ENCODE measurements at places on chromosomes 5 and 9.

DNA sequence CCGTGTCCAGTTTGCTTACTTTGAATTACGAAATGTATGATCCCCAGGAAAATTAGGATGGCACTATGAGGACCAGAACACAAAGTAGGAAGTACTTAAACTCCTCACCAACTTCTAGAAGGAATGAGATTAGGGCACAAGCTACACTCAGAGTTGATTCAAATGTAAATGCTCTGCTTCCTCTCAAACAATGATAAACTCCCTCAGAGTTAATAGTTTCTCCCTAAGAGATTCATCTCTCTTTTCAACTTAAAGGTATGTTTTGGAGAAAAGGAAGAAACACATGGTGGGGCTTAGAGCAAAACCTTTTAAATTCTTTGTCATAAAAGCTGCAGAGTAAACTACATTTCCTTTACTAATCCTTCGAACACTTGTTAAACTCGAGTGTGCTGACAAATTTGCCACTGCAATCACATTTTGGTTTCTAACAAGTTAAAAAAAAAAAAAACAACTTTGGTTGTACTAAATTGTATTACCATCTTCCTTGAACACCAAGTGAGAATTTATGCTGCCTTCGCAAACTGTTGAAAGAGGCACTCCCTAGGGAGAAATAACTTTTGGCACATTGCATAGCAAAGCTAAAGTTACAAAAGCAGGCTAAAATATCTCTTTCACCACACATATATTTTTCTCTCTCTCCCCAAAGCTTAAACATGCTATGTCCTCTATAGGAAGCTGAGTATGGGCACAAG is 66.6 kb downstream of the DENND1A start:
- H3K27me3 ChIP-seq = no peaks in the 10 kb centered on the region
- no peaks in the 10 kb centered on the region for H3K36me3 ChIP-seq

GRCh38 chr5:40492056-40492455 is 187.7 kb upstream of the PTGER4 start:
- H3K4me3 ChIP-seq = no peak overlapping the region
- H3K27ac ChIP-seq = peak overlapping the region; percentile 21
- no peak for DNase-seq
- no peaks in the 10 kb centered on the region for H3K27me3 ChIP-seq

DNA sequence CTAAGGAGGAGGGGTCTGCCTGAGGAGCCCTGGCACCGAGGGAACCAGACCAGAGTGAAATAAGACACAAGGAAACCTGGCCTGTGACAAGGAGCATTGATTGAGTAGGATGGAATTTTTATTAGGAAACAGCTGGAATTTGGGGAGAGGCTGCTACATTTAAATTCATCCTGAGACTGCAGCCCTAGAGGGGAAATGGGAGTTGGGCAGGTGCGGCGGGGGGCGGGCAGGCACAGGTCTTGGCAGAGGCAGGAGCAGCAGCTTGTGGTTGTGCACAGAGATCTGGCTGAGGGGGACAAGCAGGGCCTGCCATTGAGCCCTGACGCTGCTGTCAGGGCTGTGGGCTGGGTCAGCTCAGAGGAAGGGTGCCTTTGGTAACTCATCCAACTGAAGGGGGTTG is 71.6 kb downstream of the PCDH1 start:
- DNase-seq = no peak
- H3K27me3 ChIP-seq = no peaks in the 10 kb centered on the region

GRCh38 chr5:85998656-85999055 is 619.1 kb upstream of the COX7C start:
- H3K27me3 ChIP-seq = no peaks in the 10 kb centered on the region
- no peak for DNase-seq
- H3K4me3 ChIP-seq = no peak overlapping the region
- no peaks in the 10 kb centered on the region for H3K4me1 ChIP-seq
- no peaks in the 10 kb centered on the region for H3K36me3 ChIP-seq
- no peak overlapping the region for H3K27ac ChIP-seq

- no peak for DNase-seq
- no peaks in the 10 kb centered on the region for H3K36me3 ChIP-seq
- no peaks in the 10 kb centered on the region for H3K4me1 ChIP-seq
Observed at GRCh38 chr5:125559296-125559695, 812.9 kb upstream of the ZNF608 start.

DNA sequence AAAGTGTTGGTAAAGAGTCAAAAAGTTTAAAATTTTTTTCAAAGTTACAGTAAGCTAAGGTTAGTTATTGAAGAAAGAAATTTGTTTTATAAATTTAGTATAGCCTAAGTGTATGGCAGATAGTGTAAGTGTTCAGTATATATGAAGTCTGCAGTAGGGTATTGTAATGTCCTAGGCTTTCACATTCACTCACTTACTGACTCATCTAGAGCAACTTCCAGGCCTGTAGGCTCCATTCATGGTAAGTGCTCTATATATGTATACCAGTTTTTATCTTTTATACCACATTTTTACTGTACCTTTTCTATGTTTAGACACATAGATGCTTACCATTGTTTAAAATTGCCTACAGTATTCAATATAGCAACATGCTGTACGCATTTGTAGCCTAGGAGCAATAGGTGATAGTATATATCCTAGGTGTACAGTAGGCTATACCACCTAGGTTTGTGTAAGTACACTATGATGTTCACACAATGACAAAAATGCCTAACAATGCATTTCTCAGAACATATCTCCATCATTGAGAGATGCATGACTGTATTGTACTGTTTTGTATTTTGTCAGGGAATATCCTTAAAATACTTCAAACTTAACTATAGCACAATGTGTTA is 38.5 kb downstream of the CYSTM1 start:
- H3K36me3 ChIP-seq = no peaks in the 10 kb centered on the region
- DNase-seq = no peak
- no peaks in the 10 kb centered on the region for H3K27me3 ChIP-seq
- peaks cover 28% of the 10 kb centered on the region for H3K4me1 ChIP-seq

- no peaks in the 10 kb centered on the region for H3K4me1 ChIP-seq
- no peak overlapping the region for H3K27ac ChIP-seq
- H3K27me3 ChIP-seq = no peaks in the 10 kb centered on the region
- no peak overlapping the region for H3K4me3 ChIP-seq
Observed at GRCh38 chr9:130207241-130207992, 35.2 kb downstream of the NCS1 start.

GRCh38 chr9:97768746-97769145 is 71.6 kb upstream of the XPA start:
- H3K27ac ChIP-seq = no peak overlapping the region
- H3K4me1 ChIP-seq = no peaks in the 10 kb centered on the region
- no peak overlapping the region for H3K4me3 ChIP-seq
- H3K27me3 ChIP-seq = no peaks in the 10 kb centered on the region
- no peaks in the 10 kb centered on the region for H3K36me3 ChIP-seq

DNA sequence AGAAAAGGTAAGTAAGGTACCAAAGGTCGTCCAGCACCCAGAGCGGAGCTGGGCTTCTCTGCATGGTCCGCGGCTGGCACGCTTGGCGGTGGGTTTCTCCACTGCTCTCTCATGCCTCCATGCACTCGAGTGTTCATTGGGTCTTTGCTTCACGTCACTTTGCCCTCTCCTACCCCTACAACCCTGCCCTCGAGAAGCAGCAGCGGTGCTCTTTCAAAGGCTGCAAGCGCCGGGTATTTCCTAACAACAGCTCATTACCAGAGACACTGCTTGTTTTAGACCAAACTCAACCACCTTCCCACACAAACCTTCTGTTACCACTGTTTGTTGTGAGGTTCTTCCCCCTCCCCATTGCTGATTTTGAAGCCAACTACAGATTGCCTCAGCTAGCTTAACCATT is 21.5 kb upstream of the ZBTB34 start:
- no peak overlapping the region for H3K27ac ChIP-seq
- H3K4me3 ChIP-seq = no peak overlapping the region
- no peaks in the 10 kb centered on the region for H3K27me3 ChIP-seq

GRCh38 chr5:175718401-175719108 is 60.7 kb downstream of the HRH2 start:
- DNase-seq = peak; percentile 45
- no peaks in the 10 kb centered on the region for H3K4me1 ChIP-seq
- no peak overlapping the region for H3K4me3 ChIP-seq
- no peaks in the 10 kb centered on the region for H3K36me3 ChIP-seq
- H3K27me3 ChIP-seq = no peaks in the 10 kb centered on the region

GRCh38 chr9:7739595-7739994 is 60.0 kb downstream of the DMAC1 start:
- H3K4me1 ChIP-seq = no peaks in the 10 kb centered on the region
- H3K27me3 ChIP-seq = no peaks in the 10 kb centered on the region
- no peaks in the 10 kb centered on the region for H3K36me3 ChIP-seq
- no peak overlapping the region for H3K27ac ChIP-seq

GRCh38 chr9:14111696-14112095 is 202.2 kb downstream of the NFIB start:
- H3K4me1 ChIP-seq = no peaks in the 10 kb centered on the region
- DNase-seq = no peak
- no peaks in the 10 kb centered on the region for H3K36me3 ChIP-seq
- no peak overlapping the region for H3K4me3 ChIP-seq

DNA sequence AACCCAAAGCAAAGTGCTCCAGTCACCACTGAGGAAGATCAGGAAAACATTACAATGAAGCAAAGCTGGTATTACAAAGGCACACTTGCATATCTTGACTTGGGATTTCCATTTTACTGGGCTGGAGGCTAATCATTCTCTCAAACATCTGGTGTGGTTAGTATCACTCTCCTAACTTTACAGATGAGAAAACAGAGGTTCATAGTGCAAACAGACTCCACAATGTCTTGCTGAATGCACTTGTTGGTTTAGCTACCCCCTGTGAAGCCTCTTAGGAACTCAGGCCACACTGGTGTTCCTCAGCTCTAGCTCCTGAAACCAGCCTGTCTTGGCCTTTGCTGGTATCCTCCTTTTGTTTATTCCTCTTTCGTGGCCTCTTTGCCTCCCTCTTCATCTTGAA is 29.5 kb upstream of the SMAD5 start:
- no peaks in the 10 kb centered on the region for H3K36me3 ChIP-seq
- H3K4me3 ChIP-seq = no peak overlapping the region
- no peak for DNase-seq

DNA sequence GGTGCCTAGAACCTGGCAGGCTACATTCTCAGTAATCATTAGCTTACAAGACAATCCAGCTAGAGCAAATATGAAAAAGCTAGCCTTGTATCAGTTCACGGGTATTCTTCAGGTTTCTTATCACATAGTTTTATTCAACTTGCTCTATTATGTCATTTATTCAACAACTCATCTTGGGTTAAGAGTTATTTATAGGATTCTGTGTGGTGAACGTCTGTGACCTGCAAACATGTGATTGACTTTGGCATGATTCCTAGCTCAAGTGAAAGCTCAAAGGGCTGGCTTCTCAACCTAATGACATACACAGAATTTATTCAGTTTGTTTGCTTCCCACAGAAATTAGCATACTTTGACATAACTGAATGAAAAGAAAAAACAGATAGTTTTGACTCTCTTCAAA is 173.1 kb downstream of the PLPPR1 start:
- no peaks in the 10 kb centered on the region for H3K36me3 ChIP-seq
- no peaks in the 10 kb centered on the region for H3K27me3 ChIP-seq
- H3K4me1 ChIP-seq = no peaks in the 10 kb centered on the region
- no peak for DNase-seq

GRCh38 chr9:5478206-5478605 is 27.9 kb downstream of the CD274 start:
- no peaks in the 10 kb centered on the region for H3K4me1 ChIP-seq
- no peak overlapping the region for H3K4me3 ChIP-seq

DNA sequence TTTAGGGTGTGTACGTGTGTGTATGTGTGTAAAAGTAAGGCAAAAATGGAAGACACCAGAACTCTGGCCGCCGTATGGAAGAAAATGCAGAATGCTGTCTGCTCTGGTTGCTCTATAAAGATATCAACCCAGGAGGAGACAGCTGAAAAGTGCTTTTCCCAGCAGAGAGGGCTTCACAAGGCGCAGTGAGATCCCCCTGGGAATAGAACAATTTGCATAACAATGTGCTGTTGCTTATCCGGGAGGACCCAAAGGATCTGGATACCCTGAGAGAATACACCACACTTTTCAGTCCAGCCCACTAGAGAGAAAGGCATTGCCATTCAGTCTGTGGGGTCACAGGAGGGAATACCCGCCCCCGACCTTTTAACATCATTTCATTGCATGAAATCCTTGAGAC is 230.6 kb downstream of the EBF1 start:
- H3K4me1 ChIP-seq = no peaks in the 10 kb centered on the region
- DNase-seq = no peak
- H3K27me3 ChIP-seq = no peaks in the 10 kb centered on the region
- H3K27ac ChIP-seq = no peak overlapping the region
- H3K4me3 ChIP-seq = no peak overlapping the region

DNA sequence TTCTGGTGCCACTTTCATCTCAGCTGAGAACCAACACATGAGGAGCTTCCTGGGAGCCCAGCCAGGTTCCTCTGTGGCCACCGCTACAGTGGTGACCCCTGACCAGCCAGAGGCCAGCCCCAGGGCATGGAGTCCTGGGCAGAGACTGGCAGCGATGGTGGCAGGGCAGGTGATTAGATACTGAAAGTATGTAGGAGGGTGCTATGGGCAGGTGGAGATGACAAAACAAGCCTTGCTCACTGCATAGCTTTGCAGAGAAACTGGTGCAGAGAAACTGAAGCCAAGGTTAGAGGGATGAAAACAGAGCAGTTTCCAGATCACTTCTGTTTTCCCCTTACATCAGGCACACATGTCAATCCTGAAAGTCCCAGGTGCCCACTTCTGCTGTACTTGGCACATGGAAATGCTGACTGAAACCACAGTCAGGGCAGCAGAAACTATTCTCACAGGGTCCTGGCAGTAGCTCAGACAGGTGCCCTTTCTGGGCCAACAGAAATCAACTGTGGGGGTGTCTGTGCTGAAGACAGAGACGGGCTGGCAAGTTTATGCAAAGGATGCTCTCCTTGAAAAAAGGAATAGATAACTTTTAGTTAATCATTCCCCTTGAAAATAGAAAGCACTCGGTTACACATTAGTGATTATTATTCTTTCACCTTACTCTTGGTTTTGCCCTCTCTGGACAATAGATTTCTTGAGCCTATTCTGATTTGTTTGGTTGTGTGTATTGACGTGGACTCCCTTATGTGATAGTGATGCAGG is 90.3 kb downstream of the ANKRD55 start:
- no peak overlapping the region for H3K4me3 ChIP-seq
- peak; percentile 22 for DNase-seq
- peaks cover 3% of the 10 kb centered on the region for H3K4me1 ChIP-seq
- no peak overlapping the region for H3K27ac ChIP-seq
- H3K27me3 ChIP-seq = no peaks in the 10 kb centered on the region

- H3K36me3 ChIP-seq = no peaks in the 10 kb centered on the region
- peak; percentile 51 for DNase-seq
- no peak overlapping the region for H3K4me3 ChIP-seq
- no peaks in the 10 kb centered on the region for H3K27me3 ChIP-seq
Observed at GRCh38 chr9:134063571-134064450, 4.0 kb downstream of the BRD3 start.

GRCh38 chr5:150197476-150197875 is 7.6 kb downstream of the SLC6A7 start:
- H3K27me3 ChIP-seq = no peaks in the 10 kb centered on the region
- H3K4me3 ChIP-seq = no peak overlapping the region
- H3K27ac ChIP-seq = no peak overlapping the region
- DNase-seq = no peak

DNA sequence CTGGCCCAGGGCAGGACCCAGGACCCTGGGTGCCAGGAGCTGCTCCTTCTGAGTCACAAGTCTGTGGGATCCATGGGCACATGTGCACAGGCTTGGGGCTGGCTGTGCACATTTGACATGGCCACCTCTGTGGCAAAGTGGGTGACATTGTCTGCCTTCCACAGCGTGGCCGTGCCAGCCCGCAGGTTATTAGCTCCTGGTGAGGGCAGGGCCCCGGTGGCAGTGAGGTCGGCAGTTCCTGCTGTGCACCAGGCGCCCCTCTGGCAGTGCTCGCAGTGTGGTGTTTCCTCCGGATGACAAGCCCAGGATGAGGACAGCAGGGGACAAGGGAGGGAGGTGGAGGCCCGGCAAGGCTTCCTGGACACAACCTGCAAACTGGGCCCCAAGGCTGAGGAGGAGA is 60.5 kb downstream of the OLFM1 start:
- no peak overlapping the region for H3K27ac ChIP-seq
- H3K36me3 ChIP-seq = no peaks in the 10 kb centered on the region

Data from upper lobe of left lung (tissue), 6 donors.